ENCODE measurements at places on chromosomes 1 and 21.

DNA sequence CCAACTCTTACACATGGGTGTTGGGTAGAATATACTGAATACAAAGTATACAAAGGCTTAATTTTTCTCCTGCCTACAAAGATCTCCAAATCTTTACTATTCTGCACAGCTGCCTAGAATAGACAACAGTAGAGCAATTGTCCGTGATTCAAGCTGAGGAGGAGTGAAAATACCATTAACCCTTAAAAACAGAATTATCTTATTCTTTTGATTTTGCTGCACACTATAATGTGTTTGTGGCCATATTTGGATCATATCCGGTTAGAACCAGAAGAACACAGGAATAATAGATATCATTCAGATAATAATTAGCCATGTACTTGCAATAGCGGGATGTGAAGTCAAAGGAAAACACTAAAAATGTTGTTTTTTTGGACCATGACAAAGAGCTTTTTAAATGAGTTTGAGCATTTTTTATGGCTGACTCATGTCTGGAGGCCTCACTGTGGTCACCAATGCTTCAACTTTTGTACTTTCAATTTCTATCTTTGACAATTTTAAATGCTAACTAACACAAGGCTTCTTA lies 197.6 kb upstream of the FOXD3 start:
- DNase-seq = no peak

- no peak for DNase-seq
These were observed 116.6 kb downstream of the ATG4C start for GRCh38 chr1:62900566-62900965.

- DNase-seq = no peak
These were observed 680 bp upstream of the CNN3 start for GRCh38 chr1:94927405-94928175.

DNA sequence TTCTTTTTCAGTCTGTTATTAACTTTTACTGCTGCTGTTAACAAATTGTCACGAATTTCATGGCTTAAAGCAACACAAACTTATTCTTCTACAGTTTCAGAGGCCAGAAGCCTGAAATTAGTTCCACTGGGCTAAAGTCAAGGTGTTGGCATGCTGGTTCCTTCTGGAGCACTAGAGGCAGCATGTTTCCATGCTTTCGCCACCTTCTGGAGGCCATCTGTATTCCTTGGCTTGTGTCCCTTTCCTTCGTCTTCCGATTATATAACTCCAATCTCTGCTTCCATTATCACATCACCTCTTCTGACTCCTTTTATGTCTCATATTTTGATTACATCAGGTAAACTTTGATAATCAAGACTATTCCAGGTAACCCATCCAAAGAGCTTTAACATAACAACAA lies 1742.1 kb downstream of the BRINP3 start:
- no peak for DNase-seq

DNA sequence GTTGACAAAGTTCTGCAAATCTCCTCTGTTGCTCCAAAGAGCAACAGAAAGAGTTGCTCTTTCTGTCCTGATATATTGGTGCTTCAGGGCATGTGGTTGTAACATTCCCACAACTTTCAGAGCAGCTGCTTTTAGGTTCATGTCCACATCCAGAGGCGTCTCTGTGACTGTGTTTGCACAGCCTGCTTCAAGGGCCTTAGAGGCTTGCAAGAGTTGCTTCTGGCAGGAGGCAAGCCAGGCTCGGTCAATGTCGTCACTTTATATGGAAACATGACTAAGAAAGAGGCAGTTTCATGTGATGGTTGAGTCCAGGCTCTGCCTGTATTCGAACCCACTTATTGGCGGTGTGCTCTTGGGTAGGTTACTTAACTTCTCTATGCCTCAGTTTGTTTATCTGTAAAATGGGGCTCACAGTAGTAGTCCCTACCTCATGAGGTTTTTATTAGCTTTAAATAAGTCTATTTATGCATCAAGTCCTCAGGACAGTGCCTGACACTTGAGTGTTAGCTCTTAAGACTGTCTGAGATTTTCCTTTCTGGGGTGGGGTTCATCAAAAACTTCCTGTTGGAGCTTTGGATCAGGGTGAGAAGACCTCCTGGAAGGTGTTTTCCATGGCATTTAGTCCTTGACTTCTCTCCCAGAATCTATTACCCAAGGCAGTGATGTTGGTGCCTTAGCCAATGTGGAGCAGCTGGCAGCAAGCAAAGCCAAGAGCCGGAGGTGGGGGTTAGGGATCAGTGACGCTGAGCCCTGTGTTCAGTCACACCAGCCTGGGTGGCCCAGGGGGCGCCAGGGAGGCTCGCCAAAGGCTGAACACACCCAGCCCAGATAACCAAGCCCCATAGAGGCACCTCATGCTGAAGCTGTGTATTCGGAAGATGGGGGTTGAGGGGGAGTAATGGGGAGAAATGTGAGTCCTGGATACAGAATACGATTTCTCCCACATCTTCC lies 18.9 kb downstream of the LHX4 start:
- peak; percentile 44 for DNase-seq
